Kidney tubule cell (primary cell): ENCODE measurements at places on chromosomes 7 and 10.

- DNase-seq = no peak
Observed at GRCh38 chr7:100486111-100486636, 2.4 kb downstream of the NYAP1 start.

DNA sequence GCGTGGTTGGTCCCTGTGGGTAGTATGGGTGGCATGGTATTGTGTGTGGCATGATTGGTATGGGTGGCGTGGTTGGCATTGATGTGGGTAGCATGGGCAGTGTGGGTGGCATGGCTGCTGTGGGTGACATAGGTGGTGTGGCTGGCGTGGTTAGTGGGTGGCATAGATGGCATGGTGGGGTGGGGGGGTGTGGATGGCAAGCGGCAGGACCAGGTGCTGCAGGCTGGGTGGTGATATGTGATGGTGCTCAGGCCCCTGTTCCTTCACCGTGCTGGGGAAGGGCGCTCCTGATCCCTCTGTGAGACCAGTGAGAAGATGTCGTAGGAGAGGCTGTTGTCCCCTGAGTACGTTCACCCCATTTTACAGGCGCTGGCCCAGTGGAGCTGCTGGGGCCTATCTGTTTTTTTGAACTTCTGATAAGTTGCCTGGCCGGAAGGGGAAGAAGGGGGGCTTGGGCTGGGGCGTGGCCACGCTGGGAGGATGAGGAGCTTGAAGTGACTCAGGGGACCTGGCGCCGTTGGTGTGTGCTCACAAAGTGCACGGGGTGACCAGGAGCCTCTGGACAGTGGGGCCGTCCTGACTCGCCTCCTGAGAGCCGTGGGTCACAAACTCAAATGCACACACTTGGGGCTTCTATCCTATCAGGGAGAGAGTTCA is 17.5 kb downstream of the INPP5A start:
- no peak for DNase-seq

- DNase-seq = no peak
Observed at GRCh38 chr7:120278773-120279172, 5.8 kb downstream of the KCND2 start.

DNA sequence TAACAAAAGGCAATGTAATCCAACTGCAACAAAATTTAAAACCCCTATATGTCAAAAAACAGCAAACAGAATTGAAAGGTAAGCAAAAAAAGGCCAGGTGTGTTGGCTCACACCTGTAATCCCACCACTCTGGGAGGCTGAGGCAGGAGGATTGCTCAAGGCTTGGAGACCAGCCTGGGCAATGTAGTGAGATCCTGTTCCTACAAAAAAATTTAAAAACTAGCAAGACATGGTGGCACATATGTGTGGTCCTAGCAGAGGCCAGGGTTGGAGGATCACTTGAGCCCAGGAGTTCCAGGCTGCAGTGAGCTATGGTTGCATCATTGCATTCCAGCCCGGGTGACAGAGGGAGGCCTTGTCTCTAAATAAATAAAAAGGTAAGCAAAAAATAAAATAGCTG is 212.1 kb upstream of the KLF14 start:
- DNase-seq = no peak

GRCh38 chr10:60974463-60975149 is 30.6 kb upstream of the RHOBTB1 start:
- DNase-seq = peak; percentile 59

GRCh38 chr10:78559661-78560340 is 509.0 kb upstream of the ZMIZ1 start:
- no peak for DNase-seq
